ENCODE measurements at places on chromosomes 2 and 18.

DNA sequence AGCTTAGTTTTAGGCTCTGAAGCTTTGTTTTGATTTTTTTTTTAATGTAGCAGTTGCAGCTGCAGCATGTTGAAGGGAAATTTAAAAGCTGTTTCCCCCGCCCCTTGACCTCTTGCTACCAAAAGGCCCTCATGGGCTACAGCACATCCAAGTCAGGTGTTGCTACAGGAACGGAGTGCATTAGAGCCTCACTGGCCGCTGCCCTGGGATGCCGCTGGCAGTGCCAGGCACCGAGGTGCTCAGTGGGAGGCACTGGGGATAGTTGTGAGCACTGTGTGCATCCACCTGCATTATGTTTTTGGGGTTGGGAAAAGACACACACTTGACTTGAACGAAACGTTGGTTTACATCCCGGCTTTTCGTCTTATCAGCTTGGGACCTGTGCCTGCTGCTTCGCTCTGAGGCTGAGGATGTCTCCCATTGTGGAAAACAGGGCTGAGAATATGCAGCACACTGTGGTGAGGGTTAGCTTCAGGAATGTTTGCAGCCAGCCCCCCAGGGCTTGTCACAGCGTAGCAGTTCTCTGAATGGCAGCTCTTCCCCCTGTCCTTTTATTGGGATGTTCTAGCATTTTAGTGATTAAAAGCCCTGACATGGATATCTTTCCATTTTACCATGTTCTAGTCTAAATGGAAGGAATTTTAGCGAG is 24.1 kb downstream of the DCDC2C start:
- DNase-seq: no peak

DNA sequence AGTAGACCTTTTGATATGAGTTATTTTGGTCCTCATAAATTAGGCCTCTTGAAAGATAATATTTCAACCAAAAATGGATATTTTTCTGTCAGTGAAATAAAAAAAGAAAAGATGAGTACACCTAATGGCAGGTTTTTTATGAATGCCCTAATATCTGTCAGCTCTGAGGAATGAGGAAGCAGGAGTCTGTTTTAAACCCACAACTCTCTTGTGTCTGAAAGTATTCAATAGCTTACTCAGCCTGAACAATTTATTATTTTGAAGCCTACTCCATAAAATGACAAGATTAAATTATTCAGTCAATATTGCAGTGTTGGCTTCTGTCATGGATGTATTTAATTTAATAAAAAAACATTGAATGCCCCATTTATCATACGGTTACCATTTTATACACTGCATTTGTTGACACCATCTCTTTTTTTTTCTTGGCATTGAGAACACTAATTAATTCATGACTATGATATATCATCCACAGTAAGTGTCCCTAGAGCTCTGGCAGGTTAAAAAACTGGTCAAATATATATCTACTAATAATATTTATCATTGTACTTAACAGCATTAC is 548.2 kb downstream of the CBLN2 start:
- DNase-seq: no peak

- DNase-seq: no peak
These were observed 67.3 kb downstream of the GORASP2 start for GRCh38 chr2:170996316-170996715.

GRCh38 chr2:46375566-46376125 is 78.4 kb downstream of the EPAS1 start:
- no peak for DNase-seq

DNA sequence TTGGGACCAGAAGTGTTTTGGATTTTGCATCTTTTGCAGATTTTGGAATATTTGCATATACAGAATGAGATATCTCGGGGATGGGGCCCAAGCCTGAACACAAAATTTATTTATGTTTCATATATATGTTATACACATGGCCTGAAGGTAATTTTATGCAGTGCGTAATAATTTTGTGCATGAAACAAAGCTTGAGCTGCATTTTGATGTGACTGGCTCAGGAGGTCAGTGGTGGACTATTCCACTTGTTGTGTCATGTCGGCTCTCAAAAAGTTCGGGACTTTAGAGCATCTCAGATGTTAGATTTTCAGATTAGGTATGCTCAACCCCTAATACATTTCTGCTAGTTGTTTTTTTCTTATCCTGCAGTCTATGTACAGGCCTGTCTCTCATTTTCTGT is 145.4 kb downstream of the FAM210A start:
- no peak for DNase-seq

- no peak for DNase-seq
These were observed 15.2 kb upstream of the TSPYL6 start for GRCh38 chr2:54271189-54271588.

DNA sequence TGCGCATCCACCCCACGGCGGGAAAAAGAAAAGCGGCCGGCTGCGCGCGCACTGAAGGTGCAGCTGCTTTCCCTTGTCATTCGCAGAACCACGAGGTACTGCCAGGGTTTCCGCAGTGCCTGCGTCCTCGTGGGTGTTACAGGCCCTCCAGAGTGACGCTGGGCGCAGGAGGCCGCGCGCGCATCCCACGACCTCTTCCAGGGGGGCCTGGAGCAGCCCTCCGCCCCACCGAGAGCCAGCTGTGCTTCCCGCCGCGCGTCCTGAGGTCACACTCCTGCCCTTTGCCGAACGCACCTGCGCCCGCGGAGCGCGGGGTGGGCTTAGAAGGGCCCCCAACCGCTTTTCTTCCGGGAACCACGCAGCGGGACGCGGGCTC is 378 bp upstream of the IAH1 start:
- DNase-seq: peak; percentile 85

- DNase-seq: no peak
These were observed 90.4 kb upstream of the RBMS1 start for GRCh38 chr2:160583813-160584537.

All from CD8-positive, alpha-beta T cell (primary cell).